NCI-H187 treated with DMSO at 0.1 percent for 48 hours (cell line): ENCODE measurements at places on chromosomes 4 and X.

DNA sequence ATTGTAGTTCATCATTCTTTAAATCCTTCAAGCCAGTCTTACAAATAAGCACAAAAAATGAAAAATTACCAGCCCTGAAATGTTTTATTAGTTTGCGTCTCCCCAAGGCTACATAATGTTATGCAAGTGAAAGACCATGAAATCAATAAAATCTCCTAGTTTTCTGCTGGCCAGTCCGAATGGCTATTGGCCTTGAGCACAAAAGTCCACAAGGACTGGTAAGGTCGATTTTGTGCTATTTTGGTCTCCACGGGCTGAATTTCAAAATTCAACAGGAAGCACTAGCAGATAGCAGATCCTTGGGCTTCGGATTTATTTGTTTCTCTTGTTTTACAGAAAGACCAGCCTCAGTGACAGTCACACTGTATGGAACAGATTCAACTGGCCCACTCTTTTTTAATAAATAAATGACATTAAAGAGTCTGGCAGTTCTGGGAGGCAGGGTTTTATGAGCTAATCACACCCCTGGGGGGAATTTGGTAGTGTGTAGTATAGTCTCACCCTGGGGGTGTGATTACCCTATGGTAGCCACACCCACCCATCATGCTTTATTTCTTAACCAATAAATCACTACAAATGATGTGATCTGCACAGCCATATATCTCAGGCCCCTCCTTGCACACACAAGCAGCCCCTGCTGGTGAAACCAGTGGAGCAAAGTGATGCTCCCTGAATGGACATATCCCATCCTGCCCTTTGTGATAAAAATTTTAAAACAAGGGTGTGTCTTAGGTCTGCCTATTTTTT is 51.1 kb upstream of the TMEM33 start:
- no peak for DNase-seq

DNA sequence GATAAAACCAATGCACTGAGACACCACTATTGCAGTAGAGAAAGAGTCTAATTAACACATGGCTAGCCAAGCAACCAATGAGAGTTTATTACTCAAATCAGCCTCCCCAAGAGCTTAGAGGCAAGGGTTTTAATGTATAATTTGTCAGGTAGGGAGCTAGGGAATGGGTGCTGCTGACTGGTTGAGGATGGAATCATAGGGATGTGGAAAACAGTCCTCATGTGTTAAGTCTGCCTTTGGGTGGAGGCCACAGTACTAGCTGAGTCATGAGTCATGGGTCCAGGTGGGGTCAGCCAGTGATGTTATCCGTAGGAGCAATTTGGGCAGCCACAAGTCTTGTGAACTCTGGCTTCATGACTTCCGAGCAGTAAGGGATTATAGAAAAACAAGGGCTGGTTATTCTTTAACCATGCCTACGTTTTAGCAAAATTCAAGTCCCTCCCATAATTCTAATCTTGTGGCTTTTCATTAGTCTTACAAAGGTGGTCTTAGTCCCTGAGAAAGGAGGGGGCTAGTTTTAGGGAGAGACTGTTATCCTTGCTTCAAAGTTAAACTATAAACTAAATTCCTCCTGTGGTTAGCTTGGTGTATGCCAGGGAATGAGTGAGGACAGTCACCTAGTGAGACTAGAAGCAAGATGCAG is 25.1 kb upstream of the PLAC8 start:
- DNase-seq: no peak

DNA sequence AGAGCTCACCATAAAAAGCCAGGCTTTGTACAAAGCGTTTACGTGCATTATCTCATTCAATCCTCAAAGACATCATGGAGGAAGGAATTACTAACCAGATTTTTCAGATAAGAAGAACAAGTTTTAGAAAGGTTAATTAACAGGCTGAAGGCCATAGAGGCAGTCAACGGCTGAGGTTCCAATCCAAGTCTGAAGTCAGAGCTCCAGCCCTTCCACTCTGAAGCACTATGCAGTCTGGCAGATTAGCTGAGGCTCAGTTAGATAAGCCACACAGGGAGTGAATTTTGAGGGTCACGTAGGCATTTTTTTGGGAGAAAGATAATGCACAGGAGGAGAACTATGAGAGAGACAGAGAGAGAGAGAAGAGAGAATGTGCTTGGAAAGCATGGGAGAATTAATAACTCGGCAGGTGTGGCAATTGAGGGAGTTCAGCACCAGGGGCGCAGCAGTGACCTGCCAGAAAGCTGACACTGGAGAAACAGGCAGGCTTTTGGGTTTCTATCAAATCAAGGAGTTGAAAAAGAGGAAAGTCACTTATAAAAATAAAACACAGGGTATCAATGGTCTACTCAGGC is 116.5 kb upstream of the NAP1L5 start:
- no peak for DNase-seq

- DNase-seq: no peak
Observed at GRCh38 chrX:115467961-115468360, 93.0 kb upstream of the PLS3 start.

DNA sequence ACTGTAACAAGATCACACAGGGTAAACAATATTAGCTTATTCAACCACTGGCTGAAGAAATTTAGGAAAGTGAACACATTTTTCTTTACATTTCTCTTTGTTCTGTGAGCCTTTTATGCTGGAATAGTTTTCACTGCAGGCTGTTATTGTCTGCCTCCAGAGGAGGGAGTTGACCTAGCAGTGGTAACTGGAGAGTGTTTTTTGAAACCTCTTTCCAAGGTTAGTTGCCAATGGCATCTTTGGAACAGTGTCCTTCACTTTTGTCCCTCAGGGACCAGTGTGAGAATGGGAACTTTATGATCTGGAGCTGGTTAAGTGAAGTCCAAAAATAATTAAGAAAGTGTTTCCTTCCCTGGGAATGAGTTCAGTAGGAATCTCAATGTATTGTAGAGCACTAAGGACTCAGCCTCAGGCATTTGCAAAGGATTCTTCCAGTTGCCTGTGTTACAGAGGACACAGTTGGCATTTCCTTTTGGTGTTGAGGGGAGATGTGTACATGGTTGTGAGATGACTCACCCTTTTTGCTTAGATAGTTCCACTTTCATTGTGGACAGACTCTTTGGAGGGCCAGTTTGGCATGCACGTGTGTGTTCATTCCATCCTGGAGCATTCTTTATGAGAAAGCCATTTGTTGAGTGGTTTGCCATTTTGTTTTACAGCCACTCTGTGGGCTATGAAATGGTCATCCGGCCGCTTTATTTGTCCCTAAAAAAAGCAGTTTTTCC is 61.3 kb downstream of the AR start:
- no peak for DNase-seq

- DNase-seq: no peak
Observed at GRCh38 chr4:167964766-167965373, 127.5 kb upstream of the ANXA10 start.

DNA sequence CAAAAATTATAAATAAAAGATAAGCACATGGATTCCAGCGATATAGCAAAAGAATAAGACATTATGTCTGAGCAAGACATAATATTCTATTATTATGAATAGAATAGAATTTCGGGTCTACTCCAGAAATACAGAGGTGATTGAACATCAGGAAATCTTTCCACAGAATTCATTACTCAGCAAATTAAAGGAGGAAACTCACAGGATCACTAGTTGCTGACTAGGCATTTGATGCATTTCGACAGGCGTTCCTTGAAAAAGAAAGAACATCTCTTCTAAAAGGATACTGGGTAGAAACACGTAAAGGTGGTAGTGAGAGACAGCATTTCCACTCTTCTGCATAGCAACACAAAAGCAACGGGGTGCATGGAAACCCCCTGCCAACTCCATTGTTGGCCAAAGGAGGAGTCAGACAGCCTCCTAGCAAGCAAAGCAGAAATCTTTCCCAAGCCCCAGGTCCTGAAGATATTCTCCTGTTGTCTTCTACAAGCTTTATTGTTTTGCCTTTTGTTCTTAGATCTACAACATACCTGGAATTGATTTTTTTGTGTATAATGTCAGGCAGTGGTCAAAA is 14.3 kb upstream of the PDZD4 start:
- DNase-seq: no peak

- no peak for DNase-seq
Observed at GRCh38 chr4:8882239-8882638, 10.6 kb upstream of the HMX1 start.

DNA sequence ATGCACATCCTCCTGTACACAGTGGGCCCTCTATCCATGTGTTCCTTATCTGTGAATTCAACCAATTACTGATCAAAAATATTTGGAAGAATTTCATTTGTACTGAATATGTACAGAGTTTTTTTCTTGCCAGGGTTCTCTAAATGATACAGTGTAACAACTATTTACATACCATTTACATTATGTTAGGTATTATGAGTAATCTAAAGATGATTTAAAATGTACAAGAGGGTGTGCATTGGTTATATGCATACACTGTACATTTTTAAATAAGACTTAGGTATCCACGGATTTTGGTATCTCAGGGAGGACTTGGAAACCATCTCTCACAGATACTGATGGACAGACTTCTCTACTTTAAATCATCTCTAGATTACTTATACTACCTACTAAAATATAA is 1333.9 kb downstream of the PCDH18 start:
- no peak for DNase-seq

DNA sequence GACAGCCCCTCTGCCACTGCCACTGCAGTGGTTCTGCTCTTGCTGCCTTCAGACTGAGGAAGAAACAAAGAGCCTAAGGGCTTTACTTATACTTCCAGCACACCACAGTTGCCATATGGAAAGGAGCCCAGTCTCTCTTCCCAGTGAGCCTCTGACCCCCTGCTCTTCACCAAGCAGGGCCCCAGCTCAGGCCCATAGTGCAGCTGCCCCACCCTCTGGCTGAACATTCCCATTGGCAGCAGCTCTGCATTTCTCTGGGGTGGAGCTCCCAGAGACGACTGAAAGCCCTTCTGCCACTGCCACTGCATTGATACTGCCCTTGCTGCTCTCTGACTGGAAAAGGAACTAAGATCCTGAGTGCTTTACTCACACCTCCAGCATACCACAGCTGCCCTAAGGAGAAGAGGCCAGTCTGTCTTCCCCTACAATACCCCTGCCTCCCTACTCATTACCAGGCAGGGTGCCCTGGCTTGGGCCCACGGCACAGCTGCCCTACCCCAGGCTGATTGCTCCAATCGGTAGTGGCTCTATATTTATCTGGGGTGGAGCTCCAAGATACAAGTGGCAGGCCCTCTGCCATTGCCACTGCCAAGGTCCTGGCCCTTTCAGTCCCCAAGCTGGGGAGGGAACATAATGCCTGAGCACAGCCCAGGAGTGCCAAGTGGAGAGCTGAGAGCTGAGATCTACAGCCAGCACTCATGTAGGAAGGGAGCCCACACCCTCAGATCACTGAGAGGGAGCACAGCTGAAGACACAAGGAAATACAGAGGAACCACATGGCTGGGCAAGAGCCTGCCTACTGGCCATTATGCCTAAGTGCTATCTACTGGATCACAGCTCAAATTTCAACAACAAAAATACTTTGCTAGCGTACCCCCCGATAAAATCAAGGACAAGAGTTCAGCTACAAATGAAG is 36.0 kb downstream of the AWAT2 start:
- no peak for DNase-seq

DNA sequence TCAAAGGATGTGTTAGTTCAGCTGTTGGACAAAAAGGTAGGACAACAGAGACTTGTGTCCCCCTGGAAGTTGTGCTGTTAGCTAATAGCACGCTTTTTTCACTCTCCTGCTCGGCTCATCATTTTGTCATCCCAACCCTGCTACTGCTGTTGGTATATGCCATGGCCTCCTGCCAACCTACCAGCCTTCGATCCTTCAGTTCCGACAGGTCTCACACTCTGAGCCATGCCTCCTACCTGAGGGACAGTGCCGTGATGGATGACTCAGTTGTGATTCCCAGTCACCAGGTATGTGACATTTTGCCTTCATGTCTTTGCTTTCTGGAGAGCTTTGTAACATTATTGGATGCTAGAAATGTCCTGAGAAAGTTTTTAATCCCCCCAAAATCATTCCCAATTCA is 268.1 kb downstream of the ANK2 start:
- no peak for DNase-seq

GRCh38 chr4:159018062-159018629 is 84.7 kb upstream of the RAPGEF2 start:
- no peak for DNase-seq

GRCh38 chrX:17537723-17538243 is 162.8 kb downstream of the NHS start:
- DNase-seq: no peak

- no peak for DNase-seq
Observed at GRCh38 chr4:23888421-23889319, 1.2 kb downstream of the PPARGC1A start.

- DNase-seq: no peak
Observed at GRCh38 chrX:107628662-107629539, 591 bp downstream of the PRPS1 start.

- DNase-seq: no peak
Observed at GRCh38 chr4:1583051-1583785, 100.9 kb downstream of the FAM53A start.

GRCh38 chrX:4670606-4671005 is 957.2 kb upstream of the PRKX start:
- no peak for DNase-seq

DNA sequence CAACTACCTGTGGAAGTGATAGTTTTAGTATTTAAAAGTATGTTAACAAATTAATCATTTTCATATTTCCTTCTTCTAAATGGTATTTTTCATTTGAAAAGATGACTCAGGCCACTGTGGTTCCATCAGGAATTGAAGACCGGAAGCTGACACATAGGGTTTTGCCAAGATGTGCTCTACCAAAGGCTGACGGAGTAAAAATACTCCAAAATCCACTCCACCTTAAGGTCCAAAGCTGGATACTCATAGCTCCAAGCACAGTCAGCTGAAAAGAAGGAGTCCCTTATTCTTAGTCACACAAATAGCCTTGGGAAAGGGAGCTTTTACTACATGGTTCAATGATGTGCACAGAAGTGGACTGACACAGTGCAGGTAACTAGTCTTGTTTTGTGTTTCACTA is 472.0 kb downstream of the ARAP2 start:
- DNase-seq: no peak

DNA sequence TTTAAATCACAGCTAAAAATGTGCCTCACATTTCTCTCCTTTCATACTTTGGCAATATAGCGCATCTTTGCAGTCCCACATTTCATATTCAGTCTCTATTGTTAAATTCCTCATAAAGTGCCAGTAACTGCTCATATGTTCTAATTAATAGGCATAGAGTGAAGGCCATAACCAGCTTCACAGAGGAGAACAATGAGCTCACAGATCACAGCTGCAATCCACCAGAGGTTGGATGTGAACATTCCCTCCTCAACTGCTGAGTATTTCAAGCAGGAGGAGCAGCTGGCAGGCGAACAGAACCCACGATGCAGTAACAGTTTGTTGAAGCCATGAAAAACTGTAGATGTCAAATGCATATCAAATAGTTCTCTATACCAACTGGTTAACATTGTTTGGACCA is 2088.7 kb upstream of the AGA start:
- DNase-seq: no peak

GRCh38 chrX:72297953-72298730 is 7.6 kb downstream of the CITED1 start:
- DNase-seq: no peak

DNA sequence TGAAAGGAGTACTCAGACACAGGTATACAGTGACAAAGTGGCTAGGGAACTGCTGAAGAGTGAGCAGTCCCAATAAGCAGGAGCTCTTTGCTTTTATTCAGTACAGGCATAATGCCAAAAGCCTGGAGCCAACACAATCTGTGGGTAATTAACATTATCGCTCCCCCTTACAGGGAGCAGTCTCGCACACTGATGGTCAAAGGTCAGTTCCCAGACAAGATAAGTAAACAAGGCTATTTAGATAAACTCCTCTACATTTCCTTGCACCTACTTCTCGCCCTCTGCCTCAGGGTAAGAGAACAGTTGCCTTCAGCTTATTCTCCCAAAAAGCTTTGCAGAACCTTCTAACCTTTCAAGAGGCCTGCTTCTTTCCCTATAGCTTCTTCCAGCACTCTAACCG is 73.9 kb upstream of the TAF9B start:
- no peak for DNase-seq

GRCh38 chrX:124268099-124268498 is 64.4 kb upstream of the TEX13D start:
- no peak for DNase-seq
